ENCODE measurements at places on chromosomes 16 and 17.
A peak's percentile ranks its signal among the peaks of the same experiment; 100 is the strongest.

DNA sequence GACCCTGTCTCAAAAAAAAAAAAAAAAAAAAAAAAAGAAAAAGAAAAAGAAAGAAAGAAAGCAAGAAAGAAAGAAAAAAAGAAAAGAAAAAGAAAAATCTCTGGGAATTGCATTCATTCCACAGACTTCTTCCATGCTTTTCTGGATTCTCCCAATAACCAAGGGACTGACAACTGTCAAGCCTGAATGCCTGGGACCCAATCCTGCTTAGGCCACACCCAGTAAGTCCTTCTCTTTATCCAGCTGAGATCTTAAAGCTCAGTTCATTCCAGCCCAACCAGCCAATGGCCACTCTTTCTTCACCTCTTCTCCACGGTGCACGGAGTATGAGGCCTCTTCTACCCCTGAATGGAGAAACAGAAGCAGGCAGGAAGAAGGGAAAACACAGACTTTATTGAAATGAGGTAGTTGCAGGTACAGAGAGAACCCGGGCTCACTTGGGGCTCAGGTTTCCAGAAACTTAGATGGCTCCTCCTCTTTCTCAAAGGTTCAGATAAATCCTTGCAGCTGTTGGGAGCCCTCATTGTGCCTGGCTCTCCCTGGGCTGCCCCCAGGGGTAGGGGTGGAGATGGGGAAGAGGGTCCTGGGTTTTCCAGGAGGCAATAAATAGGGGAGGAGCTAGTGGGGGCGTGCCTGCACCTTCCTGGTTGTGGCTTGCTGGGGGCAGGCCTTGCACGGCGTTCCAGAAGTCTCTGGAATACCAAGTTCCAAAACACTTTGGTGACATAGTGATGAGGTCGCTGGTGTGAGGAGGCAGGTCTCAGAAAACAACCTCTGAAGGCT lies 2.5 kb downstream of the HOXB1 start:
- no peak for DNase-seq

GRCh38 chr17:14068542-14069250 lies 608 bp upstream of the COX10 start:
- DNase-seq = no peak

GRCh38 chr17:60554377-60554788 lies 28.3 kb upstream of the APPBP2 start:
- DNase-seq = no peak

DNA sequence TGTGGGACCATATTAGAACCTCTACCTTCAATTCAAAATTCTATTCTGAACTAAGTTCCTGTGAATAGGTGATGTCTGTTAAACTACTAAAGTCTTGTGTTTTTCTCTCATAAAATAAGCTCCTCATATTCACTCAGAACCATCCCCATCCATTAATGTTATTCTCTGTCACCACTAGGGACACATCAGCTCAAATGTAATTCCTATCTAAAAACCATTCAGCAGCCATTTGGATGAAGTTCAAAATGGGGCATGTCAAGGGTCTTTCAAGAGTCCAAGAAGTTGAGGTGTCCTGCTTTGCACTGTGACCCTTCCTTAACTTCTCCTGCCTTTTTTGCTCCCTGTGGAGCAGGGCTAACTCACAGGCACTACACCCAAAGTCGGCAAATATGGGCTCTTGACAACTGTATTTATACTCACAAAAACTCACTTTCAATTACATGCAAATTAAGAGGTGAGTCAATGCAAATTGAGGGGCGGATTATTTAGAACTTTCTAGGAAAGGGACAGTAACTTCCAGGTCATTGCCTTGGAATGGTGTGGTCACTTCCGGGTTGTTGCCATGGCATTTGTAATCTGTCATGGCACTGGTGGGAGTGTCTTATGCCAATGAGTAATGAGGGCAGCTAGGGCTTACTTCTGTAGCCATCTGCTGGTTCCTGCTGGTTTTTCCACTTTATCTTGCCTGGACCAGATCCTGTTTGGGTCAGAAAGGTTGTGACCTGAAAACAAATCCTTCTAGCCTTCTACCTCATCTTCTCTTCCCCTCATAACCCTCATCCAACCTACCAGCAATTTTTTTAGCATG lies 128.2 kb upstream of the COX10 start:
- DNase-seq = no peak

DNA sequence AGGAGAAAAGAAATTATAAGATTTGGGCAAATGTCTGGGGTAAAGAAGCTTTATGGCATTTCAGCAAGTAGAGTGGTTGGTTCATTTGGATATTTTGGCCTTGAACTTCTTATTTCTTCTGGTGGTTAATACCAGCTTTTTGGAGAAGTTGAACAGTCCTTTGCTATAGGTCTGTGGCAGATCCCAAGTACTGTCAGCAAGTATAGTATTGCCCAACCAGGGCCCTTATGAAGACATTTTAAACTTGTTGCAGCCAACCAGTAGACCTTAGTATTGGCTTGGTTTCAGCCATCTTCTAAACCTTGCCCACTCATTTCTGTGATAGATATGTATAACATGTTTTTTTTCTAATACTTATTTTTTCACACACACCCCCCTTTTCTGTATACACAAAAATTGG lies 2.2 kb downstream of the SP2 start:
- no peak for DNase-seq

GRCh38 chr16:59859676-59860402 lies 1125.7 kb upstream of the GOT2 start:
- no peak for DNase-seq

DNA sequence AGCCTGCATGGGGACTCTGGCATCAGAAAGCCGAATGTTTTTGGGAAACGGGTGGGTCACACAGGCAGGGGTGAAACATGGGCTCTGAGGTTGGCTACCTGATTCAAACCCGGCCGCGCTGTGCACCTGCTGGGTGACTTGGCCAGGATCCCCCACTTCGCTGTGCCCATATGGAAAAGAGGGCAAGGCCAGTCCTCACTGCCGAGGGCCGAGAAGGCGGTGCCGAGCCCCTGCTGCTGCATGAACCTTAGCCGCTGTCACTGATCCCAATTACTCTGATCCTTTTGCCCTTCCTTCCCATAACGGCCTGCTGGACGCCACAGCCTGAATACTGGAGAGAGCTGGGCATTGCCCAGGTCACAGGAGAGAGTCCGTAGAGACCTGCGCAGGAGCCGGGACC lies 17.7 kb downstream of the KDM8 start:
- no peak for DNase-seq

GRCh38 chr16:16171332-16171919 lies 51.9 kb downstream of the ABCC6 start:
- no peak for DNase-seq

GRCh38 chr17:65966072-65966695 lies 225.7 kb downstream of the CEP112 start:
- no peak for DNase-seq

- DNase-seq = peak; percentile 24
These were observed 1.4 kb downstream of the AXIN2 start for GRCh38 chr17:65559804-65560627.

- no peak for DNase-seq
These were observed 8.7 kb upstream of the MEAK7 start for GRCh38 chr16:84513123-84513522.

DNA sequence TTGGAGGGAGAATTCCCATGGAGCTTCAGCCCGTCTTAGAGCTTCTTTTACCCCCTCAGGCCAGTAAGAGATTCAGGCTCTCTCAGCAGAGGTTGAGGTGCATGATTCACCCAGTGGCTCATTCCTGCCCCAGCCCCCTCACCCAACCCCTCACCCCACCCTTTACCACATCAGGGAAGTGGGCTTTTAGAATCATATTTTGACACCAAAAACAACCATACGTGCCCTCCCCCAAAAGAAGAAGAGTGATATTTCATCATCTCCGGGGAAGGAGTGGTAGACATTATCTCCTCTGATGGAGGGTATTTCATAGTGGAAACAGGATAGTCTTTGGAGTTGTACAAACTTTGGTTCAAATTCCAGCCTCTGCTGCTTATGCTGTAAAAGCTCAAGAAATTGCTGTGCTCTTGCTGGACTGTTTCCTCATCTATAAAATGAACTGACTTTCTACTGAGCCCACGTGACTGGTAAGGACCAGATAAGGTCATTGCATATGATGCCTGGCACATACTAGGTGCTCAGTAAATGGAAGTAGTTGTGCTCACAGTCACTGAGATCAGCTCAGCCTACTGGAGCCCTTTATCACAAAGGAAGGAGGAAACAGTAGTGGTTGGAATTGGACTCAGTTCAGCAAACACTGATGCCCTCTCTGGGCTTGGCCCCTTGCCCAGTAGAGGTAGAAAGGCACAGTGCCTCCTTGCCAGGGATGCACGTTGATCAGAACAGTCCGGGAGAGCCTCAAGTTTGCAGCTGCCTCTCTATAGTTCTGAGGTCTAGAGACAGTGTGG lies 18.3 kb upstream of the CCL5 start:
- DNase-seq = no peak
